T-helper 17 cell (primary cell): ENCODE measurements at places on chromosomes 3 and 15. TPM values are rescaled to one million over a fixed set of nuclear protein-coding genes. Genes with fewer than 3 reads are reported as not detected.

The MELTF gene
- total RNA-seq, result 2.6 TPM

The TRPM1 gene
- total RNA-seq, result not detected

The SLC9C1 gene
- total RNA-seq, result not detected

The PPP1R2 gene
- total RNA-seq, result 141 TPM

The SNURF gene
- 23.0 TPM for total RNA-seq

The ENTPD3 gene
- total RNA-seq, result not detected

The AP3B2 gene
- total RNA-seq, result 0.10 TPM
